MG63 (cell line): ENCODE measurements at places on chromosomes 4 and X.

DNA sequence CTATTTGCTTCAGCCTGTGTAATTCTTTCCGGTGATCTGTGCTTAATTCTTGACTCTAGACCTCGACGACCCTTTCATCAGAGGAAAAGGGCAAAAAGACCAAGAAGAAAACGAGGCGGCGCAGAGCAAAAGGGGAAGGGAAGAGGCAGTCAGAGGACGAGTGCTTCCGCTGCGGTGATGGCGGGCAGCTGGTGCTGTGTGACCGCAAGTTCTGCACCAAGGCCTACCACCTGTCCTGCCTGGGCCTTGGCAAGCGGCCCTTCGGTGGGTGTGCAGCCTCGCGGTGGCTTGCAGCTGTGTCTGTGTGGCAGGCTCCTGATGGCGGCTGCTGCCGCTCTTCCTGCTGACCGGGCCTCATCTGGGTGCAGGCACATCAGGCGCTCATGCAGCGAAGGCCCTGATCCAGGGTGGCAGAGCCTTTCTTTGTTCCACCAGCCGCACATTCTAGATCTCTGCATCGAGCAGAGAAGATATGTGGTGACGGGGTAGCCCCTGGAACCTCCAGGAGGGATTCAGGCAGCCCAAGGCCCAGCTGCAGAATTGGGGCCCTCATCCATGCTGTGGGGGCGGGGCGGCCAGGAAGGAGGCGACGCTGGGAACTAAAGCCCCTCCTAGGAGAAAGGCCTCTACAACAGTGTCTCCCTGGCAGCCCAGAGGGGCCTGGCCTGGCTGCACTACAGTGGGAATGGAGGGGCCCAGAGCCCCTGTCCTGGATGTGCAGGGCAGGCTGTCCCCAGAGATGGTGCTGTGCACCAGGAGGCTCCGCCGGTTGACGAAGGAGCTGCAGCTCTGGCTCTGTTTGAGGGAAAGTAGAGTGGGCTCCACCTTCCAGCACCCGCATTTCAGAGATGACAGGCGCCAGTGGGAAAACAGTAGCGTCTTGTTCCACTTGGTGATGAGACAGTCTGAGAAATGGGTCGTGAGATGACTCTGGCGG is 32.1 kb downstream of the NELFA start:
- no peak for DNase-seq

GRCh38 chrX:17292111-17292527 is 82.9 kb upstream of the NHS start:
- no peak for DNase-seq

DNA sequence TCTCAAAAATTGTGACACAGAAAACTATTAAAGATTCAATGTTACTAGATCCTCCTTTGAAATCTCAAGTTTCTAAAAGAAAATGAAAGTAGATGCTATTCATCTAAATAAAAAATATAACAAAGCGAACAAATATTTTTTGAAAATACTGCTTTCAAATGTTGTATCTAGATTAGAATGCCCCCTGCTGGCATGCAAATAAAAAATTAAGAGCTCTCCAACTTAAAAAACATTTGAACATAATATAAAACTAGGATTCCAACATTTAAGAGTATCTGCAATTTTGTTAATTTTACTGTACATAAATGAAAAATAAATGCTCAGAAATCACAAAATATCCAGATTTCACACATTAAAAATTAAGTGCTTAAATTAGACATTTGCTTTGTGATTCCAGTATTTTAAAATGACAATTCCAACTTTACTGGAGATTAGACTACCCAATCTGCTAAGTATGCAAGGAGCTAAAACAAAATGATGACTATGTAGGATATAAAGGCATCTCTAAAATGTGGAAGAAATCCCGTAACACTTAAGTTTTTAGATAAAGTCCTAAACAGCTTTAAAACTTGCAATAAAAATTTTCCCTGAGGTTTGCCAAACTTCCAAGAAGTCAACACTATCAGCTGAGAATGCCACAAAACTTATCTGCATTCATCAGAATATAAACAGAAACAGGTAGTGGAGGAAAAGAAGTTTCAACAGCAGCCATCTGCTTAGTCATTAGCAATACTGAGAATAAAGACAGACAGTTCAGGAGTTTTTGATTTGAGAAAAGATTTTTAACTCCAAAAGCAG is 32.7 kb downstream of the DHX15 start:
- no peak for DNase-seq

- DNase-seq: no peak
Observed at GRCh38 chr4:42641656-42642055, 15.2 kb downstream of the ATP8A1 start.

DNA sequence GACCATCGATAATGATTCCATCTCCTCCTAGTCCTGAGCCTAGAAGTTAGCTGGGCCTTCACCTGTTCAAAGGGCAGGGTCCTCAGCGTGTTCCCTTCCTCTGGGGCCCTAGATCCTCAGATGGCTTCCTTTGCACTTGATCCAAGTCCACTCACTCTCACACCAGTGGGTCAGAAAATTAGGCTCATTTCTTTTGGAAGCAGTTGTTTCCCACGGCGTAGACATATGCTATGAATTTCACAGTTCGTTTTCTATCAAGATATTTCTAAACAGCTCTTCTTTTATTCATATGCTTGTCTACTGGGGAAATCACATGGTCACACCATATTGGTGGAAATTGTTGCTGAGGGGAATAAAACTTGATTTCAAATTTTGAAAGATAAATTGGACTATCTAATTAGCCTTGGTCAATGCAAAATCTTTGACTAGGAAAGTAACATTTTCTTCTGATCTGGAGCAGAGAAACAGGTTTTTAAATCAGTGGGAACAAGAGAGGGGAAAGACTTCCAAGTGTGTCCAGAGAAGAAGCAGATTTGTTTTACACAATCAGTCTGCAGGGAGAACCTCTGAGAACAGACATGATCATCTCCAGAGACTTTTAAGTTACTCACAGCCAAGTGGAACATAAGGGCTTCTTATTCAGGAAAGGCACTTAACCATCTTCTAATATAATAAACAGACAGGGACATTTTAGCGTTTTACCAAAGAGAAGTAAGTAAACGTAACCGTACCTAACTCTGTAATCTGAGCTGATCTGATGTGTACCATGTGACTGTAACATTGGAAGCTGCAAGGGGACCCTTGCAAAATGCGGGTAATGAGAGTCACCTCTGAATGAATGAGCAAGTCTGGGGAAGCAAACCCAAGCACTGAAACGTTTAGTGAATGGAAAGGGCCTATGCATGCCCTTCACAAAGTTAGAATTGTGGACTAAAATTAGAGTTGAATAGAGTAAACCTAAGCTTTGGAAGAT is 455.7 kb upstream of the FAT1 start:
- no peak for DNase-seq

- peak; percentile 92 for DNase-seq
Observed at GRCh38 chrX:154369449-154370299, 4.8 kb downstream of the FLNA start.

DNA sequence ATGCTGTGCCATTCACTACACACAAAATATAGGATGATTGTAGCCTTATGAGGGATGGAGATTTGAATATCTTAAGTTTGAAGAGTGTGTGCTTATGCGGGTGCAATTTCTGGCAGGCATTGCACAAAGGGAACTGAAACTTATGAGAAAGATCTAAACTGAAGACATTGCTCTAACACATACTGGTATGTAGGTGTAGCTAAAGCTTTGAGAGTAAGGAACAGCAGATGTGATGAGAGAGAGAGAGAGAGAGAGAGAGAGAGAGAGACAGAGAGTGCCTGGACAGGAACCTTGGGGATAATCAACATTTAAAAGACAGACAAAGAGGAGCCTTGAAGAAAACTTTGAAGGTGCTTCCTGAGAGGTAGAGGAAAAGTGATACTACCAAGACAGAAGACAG is 379.7 kb downstream of the SPRY1 start:
- DNase-seq: no peak

GRCh38 chr4:67054896-67055295 is 490.4 kb downstream of the CENPC start:
- no peak for DNase-seq

- no peak for DNase-seq
Observed at GRCh38 chr4:165986956-165987698, 114.1 kb downstream of the TLL1 start.

- DNase-seq: peak; percentile 29
Observed at GRCh38 chr4:76585897-76586360, 150.9 kb downstream of the SHROOM3 start.

- DNase-seq: no peak
Observed at GRCh38 chr4:126687655-126688358, 945.0 kb upstream of the INTU start.

DNA sequence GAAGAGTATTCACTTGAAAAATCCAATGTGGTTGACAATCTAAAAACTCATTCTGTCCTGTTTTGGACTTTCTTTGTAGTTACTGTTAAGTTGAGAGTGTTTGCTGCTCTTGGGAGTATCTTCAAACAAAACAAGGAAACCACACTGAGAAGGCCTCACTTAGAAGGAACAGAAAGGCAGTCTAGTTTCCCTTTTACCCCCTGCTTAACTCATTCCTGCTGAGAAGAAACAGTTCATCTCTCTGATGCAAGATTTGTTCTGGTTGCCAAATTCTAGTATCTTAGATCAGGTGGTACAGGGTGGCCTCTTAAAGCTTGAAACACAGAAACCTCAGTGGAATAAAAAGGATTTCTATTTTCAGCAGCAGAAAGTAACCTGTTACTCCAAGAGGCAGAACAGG is 41.4 kb downstream of the GUCY2F start:
- DNase-seq: no peak
